Inflammatory macrophage treated with lipopolysaccharide for 4 hours (primary cell): ENCODE measurements at places on chromosomes 1 and 21.

- DNase-seq, result no peak
Measured at GRCh38 chr1:53545663-53546408, 86.6 kb downstream of the DMRTB1 start.

- DNase-seq, result peak; percentile 2
Measured at GRCh38 chr1:79079770-79080169, 73.2 kb upstream of the ADGRL4 start.

DNA sequence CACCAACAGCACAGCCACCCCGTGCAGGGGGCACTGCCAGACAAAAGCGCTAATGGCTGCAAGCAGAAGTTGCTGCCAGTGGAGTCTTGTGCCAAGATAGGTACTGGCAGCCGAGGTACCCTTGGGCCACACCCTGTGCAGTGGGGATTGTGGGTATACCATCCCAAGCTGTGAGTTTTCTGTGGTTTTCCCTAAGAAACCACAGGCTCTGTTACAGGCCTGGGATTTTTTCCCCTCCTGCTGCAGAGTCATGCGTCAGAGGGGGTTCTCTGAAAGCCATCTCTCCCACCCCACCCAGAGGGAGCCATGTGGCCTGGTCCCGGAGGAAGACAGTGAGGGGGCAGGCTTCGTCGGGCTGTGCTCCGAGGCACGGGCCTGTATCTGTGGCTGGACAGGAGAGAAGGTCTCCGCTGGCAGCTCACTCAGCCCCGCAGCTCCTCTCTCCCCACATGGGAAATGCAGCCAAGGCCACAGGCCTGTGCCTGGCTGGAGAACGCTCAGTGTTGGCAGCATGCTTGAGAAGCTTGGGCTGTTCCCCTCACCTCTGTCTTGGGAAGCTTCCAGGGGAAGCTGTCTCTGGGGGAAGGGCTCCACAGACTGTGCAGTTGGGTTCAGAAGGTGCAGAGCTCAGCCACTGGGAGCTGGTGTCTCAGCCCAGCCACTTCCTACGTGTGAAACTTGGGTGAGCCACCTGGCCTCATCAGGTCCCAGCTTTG is 42.5 kb downstream of the NEK2 start:
- DNase-seq, result peak; percentile 50

DNA sequence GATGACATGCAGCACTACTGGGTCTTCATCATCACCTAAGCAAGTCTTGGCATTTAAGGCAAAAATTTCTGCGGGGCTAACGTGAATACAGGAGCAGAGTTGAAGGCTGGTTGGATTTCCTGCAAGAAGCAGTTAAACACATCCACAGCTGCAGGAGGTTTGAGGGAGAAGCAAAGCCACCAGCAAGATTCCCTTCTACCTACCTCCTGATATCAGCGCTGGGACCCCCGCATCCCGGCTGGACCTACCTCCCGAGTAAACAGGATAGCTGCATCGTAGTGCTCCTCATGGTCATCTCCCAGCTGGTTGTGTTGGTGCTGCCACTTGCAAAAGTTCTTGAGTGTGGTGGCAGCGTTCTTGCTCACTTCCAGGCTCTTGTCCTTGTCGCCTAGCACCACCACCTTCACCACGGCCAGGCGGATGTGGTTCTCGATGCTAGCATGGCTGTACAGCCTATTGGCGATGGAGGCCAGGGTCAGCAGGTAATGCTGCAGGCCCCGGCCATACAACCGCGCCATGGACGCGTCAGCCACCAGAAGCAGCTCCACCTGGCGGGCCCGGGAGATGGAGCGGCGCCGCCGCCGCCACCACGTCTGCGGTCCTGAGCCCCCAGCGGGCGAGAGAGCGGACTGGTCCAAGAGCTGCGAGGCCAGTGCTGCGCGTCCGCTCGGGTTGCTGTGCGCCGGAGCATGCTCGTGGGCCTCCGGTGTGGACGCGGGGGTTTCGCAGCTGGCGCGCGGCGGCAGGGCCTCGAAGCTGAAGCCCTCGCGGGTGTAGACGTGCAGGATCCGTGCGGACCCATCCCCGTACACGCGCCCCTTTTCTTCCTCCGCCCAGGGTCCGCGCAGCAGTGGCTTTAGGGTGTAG is 1.6 kb downstream of the ADAMTS5 start:
- no peak for DNase-seq

GRCh38 chr1:44828841-44829440 is 14.1 kb downstream of the PTCH2 start:
- no peak for DNase-seq

DNA sequence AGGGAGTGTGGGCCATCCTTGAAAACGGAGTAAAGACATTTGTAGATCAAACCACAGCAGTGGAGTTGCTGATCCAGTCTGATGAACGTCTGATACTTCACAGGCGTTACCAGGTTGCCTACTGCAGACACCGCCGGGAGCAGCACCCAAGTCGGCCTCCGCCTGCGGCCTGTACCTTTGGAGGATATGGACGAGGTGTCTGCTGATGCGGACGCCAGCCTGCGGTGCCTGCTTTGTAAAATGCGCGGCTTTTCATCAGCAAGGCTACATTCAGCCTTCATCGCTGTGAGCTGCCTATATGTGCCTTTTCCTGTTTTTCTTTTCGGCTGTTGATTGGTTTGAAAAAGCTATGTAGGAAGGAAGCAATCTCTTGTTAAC is 16.0 kb downstream of the SLX9 start:
- DNase-seq, result no peak
